Hematopoietic multipotent progenitor cell treated with erythropoietin and hydrocortisone succinate and interleukin-3 and kit ligand, for 17 days (in vitro differentiated cells): ENCODE measurements at places on chromosomes 16 and 17.

GRCh38 chr16:57388359-57389086, 16.0 kb upstream of the CCL17 start:
- no peak for DNase-seq

DNA sequence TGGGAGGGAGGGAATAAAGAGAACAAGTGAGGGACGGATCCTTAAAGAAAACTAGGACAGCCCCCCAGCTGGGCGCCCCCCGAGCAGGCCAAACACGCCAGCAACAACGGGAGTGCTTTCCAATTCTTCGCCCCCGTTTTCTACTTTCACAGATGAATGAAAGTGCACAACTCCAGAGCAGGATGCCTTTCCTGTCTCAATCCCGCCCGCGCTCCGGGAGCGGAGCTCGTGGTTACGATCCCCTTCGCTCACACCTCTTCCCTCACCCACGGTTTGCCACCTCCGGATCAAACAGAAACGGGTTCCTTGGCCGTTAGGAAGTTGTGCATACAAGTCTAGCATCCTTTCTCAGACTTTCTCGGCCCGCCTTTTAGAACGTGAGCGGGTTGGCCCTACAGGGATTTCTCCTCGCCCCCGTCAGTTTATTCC, 680 bp downstream of the SKA2 start:
- no peak for DNase-seq

GRCh38 chr16:11260596-11260966, 4.6 kb upstream of the SOCS1 start:
- DNase-seq, result no peak

DNA sequence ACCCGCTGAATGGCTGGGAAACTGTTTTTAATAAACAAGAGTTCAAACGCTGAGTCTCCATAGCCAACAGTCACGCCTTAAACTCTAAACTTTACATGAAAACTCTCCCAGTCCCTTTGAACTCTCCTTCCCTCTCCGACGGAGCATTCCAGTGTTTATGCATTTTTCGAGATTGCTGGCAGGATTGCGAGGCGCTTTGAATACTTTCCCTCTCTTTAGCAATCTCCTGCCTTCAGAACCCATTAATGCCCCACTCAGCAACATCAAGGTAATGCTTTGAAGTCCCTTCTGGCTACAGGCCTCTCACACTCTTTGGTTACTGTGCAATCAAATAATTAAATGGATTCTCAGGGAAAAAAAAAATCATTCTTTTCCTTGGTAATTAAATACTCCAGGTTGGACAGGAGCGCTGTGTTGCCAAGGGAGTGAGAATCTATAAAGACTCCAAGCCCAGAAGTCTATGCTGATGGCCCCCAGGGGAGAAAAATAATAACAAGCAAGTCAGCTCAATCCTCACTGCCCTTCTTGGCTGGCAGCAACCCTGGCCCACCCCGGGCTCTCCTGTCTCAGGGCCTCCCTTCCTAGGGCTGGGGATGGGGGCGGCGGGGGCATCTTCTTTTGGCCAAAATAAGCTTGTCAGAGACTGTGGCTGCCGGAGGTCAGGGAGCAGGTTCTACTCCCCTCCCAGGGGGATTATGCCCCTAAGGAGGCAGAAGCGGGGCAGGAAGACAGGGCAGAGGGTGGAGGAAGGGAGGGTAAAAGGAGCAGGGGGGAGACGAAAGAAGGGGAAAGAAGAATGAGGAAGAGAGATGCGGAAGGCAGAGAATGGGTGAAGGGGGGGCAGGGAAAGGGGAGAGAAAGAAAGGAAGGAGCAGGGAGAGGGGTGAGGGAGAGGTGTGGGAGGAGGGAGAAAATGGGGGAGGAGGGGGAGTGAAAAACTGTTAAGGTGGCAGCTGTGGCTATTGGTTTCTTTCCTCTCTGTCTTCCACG, 45.2 kb downstream of the AXIN2 start:
- DNase-seq, result no peak

GRCh38 chr17:45123930-45124796, 8.2 kb downstream of the PLCD3 start:
- no peak for DNase-seq

DNA sequence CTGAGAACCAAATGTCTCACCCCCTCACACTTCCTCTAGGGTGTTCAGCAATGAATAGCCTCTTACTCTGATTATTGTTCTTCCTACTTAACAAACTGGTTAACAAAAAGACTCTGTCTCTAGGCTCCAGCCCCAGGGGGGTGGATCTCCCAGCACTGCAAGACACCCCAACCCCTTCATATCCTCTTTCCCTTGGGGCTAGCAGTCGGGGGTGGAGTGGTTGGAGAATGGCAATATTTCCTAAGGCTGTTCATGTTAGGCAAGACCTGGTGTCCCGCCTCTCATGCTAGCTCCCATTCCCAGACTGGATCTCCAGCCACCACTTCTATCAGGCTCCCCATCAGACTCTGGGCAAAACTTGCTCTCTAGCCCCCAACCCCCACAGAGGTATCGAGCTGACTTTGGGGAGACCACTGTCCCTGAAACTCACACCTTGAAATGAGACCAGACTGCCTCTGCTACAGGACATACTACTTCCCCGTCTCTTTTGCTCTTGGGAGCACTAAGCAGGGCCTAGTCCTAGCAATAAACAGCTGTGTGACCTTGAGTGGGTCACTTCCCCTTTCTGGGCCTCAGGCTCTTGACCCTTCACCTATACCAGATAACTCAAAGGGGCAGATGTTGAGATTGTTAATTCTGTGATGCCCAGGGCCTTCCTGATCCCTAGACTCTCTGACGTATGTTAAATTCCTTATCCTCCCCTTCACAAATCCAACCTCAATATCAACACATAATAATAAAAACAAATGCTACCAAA, 2.4 kb downstream of the SLC25A35 start:
- DNase-seq, result no peak

DNA sequence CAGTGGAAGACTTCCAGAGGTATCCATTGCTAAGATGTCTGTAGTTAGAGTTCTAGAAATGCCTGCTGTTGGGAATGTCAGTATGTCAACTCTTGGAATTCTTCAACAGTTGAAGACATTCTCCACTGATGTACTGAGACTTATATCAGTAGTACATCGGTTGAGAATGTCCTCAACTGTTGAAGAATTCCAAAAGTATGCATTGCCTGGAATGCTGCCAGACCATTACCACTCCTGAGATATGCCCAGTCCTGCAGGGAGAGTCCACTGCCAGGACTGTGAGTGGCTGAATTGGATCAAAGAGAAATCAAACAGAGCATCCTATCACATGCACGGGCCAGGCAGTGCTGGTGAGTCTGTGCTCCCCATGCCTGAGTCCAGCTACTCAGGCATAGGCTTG, 42.0 kb downstream of the IL21R start:
- no peak for DNase-seq

DNA sequence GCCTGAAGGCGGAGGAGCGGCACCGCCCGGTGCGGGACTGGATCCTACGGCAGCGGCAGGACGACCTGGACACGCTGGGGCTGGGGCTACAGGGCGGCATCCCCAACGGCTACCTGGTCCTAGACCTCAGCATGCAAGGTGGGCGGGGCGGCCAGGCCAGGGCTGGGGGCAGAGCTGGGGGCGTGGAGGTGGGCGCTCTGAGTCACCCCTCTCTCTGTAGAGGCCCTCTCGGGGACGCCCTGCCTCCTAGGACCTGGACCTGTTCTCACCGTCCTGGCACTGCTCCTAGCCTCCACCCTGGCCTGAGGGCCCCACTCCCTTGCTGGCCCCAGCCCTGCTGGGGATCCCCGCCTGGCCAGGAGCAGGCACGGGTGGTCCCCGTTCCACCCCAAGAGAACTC, 7.9 kb downstream of the MSLN start:
- no peak for DNase-seq

DNA sequence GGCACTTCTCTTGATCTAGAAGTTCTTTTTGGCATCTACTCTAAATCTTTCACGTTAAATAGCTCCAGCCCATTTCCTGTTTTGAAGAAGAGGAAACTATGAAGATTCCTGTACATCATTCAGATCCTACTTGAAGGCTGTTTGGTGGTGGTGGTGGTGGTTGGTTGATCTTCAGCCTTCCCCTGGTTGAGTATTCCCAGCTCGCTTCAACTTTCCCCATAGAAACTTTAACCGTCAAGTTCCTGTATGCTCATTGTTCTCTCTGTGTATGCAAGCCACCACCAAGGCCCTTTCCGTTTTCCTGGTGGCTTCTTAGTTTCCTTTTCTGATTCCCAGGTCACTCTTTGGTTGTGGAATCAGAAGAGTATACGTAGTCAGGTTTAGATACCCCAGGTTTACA, 3.3 kb downstream of the LRRC46 start:
- DNase-seq, result no peak

DNA sequence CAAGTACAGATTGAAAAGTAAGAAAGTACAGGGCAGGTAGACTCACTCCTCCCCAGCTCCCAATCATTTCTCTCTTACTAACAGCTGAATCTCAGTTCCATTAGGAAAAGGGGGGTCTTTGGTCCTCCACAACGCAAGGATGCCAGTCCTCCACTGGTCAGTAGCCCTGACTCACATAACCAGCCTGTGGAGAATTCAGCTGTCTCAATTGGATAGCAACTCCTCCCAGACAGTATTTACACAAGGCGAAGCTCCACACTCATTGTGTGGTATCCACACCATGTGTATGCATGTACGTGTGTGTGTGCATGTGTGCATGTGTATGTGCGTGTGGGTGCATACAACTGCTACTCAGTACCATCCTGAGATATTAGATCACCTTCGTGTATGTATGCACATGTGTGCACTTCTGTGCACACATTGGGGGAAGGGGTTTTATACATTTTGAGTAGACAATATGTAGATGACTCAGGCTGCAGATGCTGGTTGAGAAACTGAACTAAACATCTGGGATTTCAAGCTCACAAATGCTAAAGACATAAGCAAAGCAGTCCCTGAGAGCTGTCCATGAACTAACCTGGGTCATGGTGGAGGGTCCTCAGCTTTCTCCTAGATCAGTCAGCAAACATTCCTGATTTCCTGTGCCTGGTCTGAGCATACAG, 240.1 kb downstream of the SLC39A11 start:
- no peak for DNase-seq

GRCh38 chr17:75531721-75532072, 6.2 kb downstream of the LLGL2 start:
- no peak for DNase-seq

DNA sequence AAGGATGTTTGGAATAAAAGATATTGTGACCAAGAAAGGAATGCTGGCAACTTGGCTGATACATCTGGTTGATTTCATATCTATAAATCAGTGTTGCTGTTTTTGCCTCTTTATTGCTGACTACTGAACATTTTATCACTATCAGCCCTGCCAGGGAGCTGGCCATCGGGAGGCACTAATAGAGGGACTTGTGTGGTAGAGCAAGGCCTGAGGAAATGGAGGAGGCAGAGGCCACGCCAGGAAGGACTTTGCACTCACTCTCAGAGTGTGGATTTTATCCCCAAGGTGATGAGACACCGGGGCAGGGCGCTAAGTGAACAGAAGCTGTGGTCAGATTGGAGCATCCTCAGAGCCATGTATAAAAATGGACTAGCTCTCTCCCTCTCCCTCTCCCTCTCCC, 9.3 kb upstream of the CYB561 start:
- DNase-seq, result no peak

DNA sequence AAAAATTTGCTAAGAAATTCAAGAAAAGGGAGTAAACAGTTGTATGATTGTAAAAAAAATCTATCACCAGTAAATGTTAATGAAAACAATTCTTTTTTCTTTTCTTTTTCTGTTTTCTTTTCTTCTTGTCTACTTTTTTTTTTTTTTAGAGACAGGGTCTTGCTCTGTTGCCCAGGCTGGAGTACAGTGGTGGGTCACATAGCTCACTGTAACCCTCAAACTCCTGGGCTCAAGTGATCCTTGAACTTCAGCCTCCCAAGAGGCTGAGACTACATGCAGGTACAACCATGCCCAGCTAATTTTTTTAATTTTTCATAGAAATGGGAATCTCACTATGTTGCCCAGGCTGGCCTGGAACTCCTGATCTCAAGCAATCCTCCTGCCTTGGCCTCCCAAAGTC, 57.2 kb upstream of the SIAH1 start:
- no peak for DNase-seq

- DNase-seq, result no peak
These were observed 147.8 kb downstream of the PRKCA start for GRCh38 chr17:66450008-66450851.

GRCh38 chr16:56836410-56837230, 28.4 kb upstream of the SLC12A3 start:
- DNase-seq, result no peak

- no peak for DNase-seq
These were observed 802 bp upstream of the ATXN2L start for GRCh38 chr16:28821874-28822519.

- no peak for DNase-seq
These were observed 122.2 kb downstream of the CCDC182 start for GRCh38 chr17:57622683-57623433.

GRCh38 chr16:5578980-5579379, 481.4 kb upstream of the EEF2KMT start:
- DNase-seq, result no peak

DNA sequence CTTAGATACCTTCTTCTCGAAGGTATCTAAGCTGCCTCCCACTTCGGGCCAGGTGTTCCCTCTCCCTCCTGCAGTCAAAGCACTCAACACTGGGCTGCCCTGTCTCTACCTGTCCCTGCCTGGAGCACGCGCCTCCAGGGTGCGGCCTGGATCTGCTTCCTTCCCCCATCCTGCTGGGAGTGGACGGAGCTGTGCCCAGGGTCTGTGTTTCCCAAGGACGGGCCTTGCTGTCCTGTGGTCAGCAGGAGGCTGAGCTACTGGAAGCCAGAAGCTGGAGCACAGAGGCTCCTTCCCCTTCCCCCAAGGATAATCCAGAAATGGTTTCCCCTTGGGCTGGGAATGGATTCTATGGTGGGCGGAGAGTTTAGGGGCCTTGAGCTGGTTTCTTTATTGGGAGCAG, 16.7 kb downstream of the LLGL2 start:
- no peak for DNase-seq

DNA sequence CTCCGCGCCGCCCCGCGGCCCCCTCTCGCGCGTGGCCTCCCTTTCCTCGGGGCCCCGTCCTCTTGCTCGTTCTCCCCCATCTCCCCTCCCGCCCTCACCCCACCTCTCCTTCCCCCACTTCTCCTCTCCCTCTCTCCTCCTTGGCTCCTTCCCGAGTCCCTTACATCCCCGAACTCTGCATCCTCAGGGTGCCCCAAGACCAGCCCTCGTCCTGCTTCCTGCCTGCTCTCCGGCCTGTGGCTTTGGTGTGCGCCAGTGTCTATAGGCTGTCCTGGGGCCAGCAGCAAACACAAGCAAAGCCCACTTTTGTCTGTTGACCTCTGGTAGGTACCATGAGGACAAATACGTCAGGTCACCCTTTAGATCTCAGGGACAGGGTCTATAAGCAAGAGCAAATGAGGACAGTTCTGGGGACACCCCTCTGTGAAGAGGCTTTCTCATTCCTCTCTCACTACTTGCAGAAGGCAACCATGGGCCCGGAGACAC, 284 bp upstream of the COPZ2 start:
- DNase-seq, result no peak
